Hindlimb muscle (tissue), 1 donor: ENCODE measurements at places on chromosomes 7 and 10. TPM values are rescaled to one million over a fixed set of nuclear protein-coding genes. Genes with fewer than 3 reads are reported as not detected.

Gene HMX2
- not detected for polyA plus RNA-seq

Gene CTAGE4
- polyA plus RNA-seq: not detected

Gene VIPR2
- polyA plus RNA-seq: 12.1 TPM

Gene GPR15LG
- not detected for polyA plus RNA-seq

Gene ATRNL1
- polyA plus RNA-seq: 0.45 TPM

Gene NPC1L1
- polyA plus RNA-seq: 0.08 TPM

Gene LRRD1
- 0.75 TPM for polyA plus RNA-seq

Gene PAOX
- polyA plus RNA-seq: 4.7 TPM

Gene KIAA1217
- 41.8 TPM for polyA plus RNA-seq

Gene CPN1
- not detected for polyA plus RNA-seq

Gene WEE2
- 0.22 TPM for polyA plus RNA-seq

Gene HOGA1
- polyA plus RNA-seq: 0.49 TPM

Gene VIM
- polyA plus RNA-seq: 2,993 TPM

Gene SPDYE16
- 4.5 TPM for polyA plus RNA-seq

Gene FGF8
- 0.36 TPM for polyA plus RNA-seq

Gene PNLIPRP3
- polyA plus RNA-seq: 0.17 TPM

Gene ZC3HAV1
- polyA plus RNA-seq: 10.5 TPM

Gene ZNF467
- 9.1 TPM for polyA plus RNA-seq

Gene CROT
- 9.6 TPM for polyA plus RNA-seq

Gene IPMK
- 4.3 TPM for polyA plus RNA-seq

Gene GTF2IRD1
- 50.8 TPM for polyA plus RNA-seq

Gene DGKI
- polyA plus RNA-seq: 0.61 TPM

Gene TMEM270
- not detected for polyA plus RNA-seq

Gene CCDC3
- polyA plus RNA-seq: 22.1 TPM

Gene KEL
- polyA plus RNA-seq: 1.1 TPM

Gene CALHM3
- not detected for polyA plus RNA-seq

Gene EXOSC1
- 27.3 TPM for polyA plus RNA-seq

Gene DLG5
- 28.0 TPM for polyA plus RNA-seq

Gene PNLIP
- 0.39 TPM for polyA plus RNA-seq

Gene CCDC7
- polyA plus RNA-seq: 4.4 TPM

Gene IL6
- polyA plus RNA-seq: 0.41 TPM

Gene EN2
- 1.0 TPM for polyA plus RNA-seq

Gene HOXA11
- 2.7 TPM for polyA plus RNA-seq

Gene TPK1
- 3.2 TPM for polyA plus RNA-seq

Gene GET4
- 50.6 TPM for polyA plus RNA-seq
